Uterus (tissue), 4 donors: ENCODE measurements at places on chromosomes 5 and 9. TPM values are rescaled to one million over a fixed set of nuclear protein-coding genes. Genes with fewer than 3 reads are reported as not detected.

DNA sequence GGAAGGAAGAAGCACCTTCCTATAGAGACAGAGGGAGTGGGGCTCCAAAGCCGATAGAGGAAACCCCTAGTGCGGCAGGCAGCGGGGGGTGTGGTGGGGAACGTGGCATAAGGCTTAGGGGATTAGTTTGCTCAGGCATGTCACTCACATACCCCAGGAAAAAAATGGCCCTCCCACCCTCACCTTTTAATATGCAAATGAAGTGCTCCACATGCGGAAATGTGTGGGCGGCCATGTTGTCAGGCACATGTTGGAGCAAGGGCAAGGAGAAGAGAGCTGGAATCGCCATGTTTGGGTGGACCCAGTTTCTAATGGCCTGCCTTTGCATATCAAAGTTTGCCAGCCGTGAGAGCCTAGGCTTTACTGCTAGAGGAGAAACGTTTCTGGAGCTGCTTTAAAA lies 758.8 kb downstream of the NR2F1-AS1 start:
- H3K27me3 ChIP-seq, result no peaks in the 10 kb centered on the region
- no peaks in the 10 kb centered on the region for H3K4me1 ChIP-seq
- H3K27ac ChIP-seq, result no peak overlapping the region
- no peak for DNase-seq

DNA sequence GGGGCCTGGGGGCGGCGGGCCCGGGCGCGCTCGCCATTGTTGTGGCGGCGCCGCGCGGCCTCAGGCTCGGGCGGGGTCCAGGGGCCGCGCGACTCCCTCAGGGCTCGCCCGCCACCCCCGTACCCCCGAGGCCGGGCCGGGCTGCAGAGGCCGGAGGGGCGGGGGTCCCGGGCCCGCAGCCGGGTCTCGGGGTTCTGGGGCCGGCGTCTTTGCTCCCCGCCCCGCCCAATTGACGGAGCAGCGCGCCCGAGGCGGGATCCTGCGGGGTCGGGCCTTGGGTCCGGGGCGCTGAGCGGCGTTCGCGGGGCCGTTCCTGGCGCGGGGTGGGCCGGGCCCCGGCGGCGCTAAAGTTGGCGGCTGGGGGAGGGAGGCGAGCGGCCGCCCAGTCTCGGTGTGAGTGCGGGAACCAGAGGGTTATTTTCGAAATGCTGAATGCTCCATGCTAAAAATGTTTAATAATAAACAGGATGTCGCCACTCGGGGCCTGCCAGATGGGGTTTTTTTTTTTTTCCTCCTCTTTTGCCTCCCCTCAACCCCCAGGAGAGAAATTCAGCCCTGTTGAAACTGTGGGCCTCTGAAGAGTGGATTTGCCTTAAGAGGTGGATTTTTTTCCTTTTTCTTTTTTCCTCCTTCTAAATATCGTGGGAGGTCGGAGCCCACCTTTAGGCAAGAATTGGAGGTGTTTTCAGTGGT lies 724 bp downstream of the PRRC2B start:
- H3K4me1 ChIP-seq, result peaks cover 11% of the 10 kb centered on the region
- H3K27me3 ChIP-seq, result no peaks in the 10 kb centered on the region
- H3K36me3 ChIP-seq, result no peaks in the 10 kb centered on the region
- peak; percentile 67 for DNase-seq
- H3K27ac ChIP-seq, result peak overlapping the region; percentile 99

DNA sequence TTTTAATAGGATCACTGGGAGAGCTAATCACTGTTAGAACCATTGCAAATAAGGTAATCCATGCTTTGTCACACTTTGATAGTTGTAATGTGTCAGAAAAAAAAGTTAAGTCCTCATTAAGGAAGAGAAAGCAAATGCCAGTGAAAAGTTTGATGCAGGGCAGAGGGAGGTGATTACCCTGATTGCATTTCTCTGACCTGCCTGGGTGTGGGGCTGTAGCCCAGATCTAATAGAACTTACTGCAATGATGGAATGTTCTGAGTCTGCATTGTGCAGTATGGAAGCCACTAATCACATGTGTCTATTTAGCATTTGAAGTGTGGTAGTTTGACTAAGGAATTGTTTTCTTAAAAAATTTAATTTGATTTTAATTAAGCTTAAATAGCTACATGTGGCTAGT lies 202.7 kb downstream of the ATP10B start:
- no peak overlapping the region for H3K27ac ChIP-seq
- DNase-seq, result no peak
- H3K4me3 ChIP-seq, result no peak overlapping the region
- no peaks in the 10 kb centered on the region for H3K4me1 ChIP-seq

FOXD4L3 gene
- total RNA-seq, result not detected

GRCh38 chr9:125700791-125701190 lies 6.2 kb downstream of the MAPKAP1 start:
- no peaks in the 10 kb centered on the region for H3K36me3 ChIP-seq
- no peaks in the 10 kb centered on the region for H3K4me1 ChIP-seq
- H3K4me3 ChIP-seq, result no peak overlapping the region
- H3K27me3 ChIP-seq, result no peaks in the 10 kb centered on the region

GRCh38 chr5:151686674-151687407 lies at the start of gene SPARC:
TSS of gene SPARC (minus strand) at chr5:151686915. CDS start at chr5:151676188, 10,727 bp downstream.
- H3K27ac ChIP-seq, result peak within 1 kb of the TSS; percentile 88
- H3K4me1 ChIP-seq, result peaks cover 21% of the 10 kb centered on the region
- H3K36me3 ChIP-seq, result no peaks in the 10 kb centered on the region
- H3K4me3 ChIP-seq, result peak within 1 kb of the TSS; percentile 50

PIP5K1B gene
- 8.2 TPM for total RNA-seq

GRCh38 chr5:152462021-152462721 lies 57.1 kb upstream of the NMUR2 start:
- H3K4me3 ChIP-seq, result no peak overlapping the region
- H3K4me1 ChIP-seq, result no peaks in the 10 kb centered on the region
- DNase-seq, result no peak
- no peak overlapping the region for H3K27ac ChIP-seq
- no peaks in the 10 kb centered on the region for H3K36me3 ChIP-seq
- H3K27me3 ChIP-seq, result no peaks in the 10 kb centered on the region
